ENCODE measurements at places on chromosomes 3 and 15.

GRCh38 chr3:178623666-178624255 is 87.5 kb downstream of the KCNMB2 start:
- H3K27me3 ChIP-seq: no peaks in the 10 kb centered on the region
- DNase-seq: no peak
- H3K4me1 ChIP-seq: no peaks in the 10 kb centered on the region
- H3K27ac ChIP-seq: no peak overlapping the region

DNA sequence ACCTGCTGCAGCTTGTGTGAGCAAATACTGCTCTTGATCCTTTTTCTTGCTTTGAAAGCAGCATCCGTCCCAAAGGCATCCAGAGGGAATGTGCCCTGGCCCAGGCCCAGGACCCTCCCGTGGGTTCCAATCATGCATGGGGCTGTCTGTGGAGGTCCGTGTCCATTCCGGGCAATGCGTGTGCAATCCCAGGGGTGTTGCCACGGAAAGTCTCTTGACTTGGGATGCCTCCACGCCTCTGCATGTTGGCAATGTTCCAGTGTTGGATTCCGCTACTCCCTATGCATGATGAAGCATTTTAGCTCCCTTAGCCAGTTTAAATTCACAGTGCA is 105.7 kb downstream of the SNRPN start:
- H3K27me3 ChIP-seq: no peaks in the 10 kb centered on the region
- DNase-seq: no peak
- no peaks in the 10 kb centered on the region for H3K4me1 ChIP-seq
- peaks cover 100% of the 10 kb centered on the region for H3K36me3 ChIP-seq
- H3K4me3 ChIP-seq: peak overlapping the region; percentile 21

- H3K27ac ChIP-seq: no peak overlapping the region
- DNase-seq: no peak
- no peaks in the 10 kb centered on the region for H3K4me1 ChIP-seq
- no peaks in the 10 kb centered on the region for H3K27me3 ChIP-seq
- no peaks in the 10 kb centered on the region for H3K36me3 ChIP-seq
Measured at GRCh38 chr3:110969229-110970211, 102.1 kb upstream of the NECTIN3 start.

GRCh38 chr15:31887246-31887645 is 143.1 kb upstream of the CHRNA7 start:
- H3K4me3 ChIP-seq: no peak overlapping the region
- H3K27ac ChIP-seq: no peak overlapping the region
- DNase-seq: no peak

GRCh38 chr15:77053709-77054108 is 17.2 kb downstream of the TSPAN3 start:
- no peaks in the 10 kb centered on the region for H3K36me3 ChIP-seq
- H3K4me3 ChIP-seq: no peak overlapping the region
- no peak overlapping the region for H3K27ac ChIP-seq
- H3K4me1 ChIP-seq: no peaks in the 10 kb centered on the region
- DNase-seq: no peak

DNA sequence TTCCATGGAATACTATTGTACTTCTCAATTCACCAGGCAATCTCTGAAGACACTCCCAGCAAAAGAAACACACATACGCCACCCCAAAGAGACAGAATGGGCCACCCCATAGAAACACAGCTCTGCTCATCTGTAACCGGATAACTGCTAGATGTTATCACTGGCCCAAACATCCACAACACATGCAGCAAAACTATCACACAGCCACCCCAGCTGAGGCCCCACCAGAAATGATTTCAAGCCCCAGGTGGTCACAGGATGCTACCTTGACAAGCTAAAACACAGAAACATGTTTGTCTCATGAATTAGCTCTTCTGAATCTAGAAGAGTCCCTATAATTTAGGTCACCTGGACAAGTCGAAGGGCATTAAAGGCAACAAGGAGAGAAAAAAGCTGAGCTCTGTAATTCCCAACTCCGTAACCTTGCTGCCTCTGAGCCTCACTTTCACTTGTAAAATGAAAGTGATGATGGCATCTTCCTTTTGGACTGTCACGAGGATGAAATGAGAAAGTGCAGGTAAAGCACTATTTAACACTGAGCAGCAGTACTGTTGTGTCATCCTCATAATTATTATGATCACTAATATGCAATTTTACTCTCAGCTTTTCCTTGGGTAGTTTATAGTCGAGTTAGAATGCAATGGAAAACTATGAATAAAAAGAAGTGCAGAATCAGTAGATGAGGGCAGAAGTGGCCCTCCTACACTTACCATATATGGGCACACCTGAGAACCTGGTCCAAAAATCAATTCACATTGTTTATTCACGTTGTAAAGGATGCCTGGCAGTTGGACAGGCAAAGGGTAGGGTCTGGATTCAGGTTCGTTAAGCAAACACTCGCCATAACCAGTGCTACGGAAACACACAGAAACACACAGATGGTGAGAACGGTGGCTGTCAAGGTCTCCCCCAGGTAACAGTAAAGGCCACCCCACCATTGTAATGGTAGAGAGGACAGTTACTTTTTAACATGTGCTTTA is 38.6 kb downstream of the ADAMTS9 start:
- no peaks in the 10 kb centered on the region for H3K36me3 ChIP-seq
- H3K4me1 ChIP-seq: no peaks in the 10 kb centered on the region
- no peak for DNase-seq
- H3K4me3 ChIP-seq: no peak overlapping the region

DNA sequence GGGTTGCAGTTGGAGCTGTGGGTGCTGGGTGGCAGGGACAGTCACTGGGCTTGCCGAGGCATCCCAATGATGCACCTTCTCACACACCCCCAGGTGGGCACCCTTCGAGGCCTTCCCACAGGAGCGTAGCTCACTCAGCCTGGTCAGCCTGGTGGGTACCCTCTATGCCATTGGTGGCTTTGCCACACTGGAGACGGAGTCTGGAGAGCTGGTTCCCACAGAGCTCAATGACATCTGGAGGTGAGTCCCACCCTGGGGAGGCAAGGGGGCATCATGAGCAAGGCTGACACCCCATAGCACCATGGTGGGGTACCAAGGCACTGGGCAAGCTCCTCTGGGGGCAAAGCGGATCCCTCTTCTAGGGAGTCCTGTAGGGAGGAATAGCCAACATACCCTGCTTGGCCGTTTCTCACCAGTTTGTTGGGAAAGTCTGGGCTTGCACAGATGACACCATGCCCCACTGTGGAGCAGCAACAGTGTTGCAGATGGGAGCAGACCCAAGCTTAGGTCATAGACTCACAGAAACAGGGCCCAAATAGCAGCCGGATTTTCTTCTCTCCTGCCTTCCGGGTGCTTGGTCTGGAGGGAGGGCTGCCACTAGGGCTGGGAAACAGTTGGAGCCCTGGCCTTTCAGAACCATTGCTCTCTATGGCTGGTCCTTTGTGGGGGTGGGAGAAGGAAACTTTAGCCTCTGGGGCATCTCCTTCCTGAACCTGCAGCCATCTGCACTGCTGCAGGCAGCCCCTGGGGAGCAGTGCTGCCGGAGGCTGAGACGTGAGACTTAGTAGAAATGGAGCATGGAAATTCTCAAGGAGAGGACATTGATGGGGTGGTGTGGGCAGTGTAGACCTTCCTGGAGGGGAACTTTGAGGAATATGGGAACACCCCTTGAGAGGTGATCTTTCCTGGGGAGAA is 5.7 kb downstream of the KLHL40 start:
- no peak overlapping the region for H3K4me3 ChIP-seq
- H3K27ac ChIP-seq: no peak overlapping the region
- DNase-seq: no peak

DNA sequence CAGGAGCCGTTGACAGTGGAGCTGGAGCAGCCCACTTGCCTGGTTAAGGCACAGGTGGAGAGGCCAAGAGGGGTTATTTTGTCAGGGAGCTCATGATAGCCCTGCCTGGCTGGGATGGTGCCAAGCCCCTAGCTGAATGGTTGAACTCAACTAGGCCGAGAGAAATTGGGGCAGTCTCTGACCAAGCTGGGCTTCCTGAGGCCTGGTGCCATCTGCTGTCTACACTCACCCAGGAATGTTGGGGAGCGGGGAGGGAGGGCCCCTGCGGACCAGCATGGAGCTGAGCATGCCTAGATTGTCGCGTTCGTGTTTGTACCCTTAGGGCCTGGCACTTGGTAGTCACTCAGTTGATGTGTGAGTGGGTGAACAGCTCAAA is 1.2 kb downstream of the BRPF1 start:
- no peak for DNase-seq
- peaks cover 13% of the 10 kb centered on the region for H3K4me1 ChIP-seq
- peak overlapping the region; percentile 88 for H3K27ac ChIP-seq
- H3K27me3 ChIP-seq: no peaks in the 10 kb centered on the region

DNA sequence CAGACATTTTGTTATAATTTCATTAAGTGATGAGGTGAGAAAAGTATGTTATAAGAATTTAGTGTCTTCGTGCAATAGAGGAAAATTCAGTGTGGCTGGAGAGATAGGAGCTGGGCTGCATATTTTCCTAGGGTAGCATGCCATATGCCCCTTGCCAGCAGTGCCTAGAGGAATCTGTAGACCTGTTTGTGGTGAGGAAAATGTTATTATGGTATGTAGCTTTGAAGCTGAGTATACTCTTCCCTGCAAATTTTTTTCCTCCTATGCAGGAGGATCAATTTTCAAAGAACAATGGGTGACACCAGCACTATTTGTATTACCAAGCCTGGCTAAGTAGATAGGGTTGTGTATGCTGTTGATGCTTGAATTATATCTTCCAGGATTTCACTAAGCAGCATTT is 200.6 kb downstream of the EDEM1 start:
- no peak overlapping the region for H3K27ac ChIP-seq
- no peaks in the 10 kb centered on the region for H3K4me1 ChIP-seq
- H3K36me3 ChIP-seq: no peaks in the 10 kb centered on the region

GRCh38 chr3:108505811-108506210 is 4.6 kb downstream of the MYH15 start:
- no peak overlapping the region for H3K4me3 ChIP-seq
- H3K27me3 ChIP-seq: no peaks in the 10 kb centered on the region

DNA sequence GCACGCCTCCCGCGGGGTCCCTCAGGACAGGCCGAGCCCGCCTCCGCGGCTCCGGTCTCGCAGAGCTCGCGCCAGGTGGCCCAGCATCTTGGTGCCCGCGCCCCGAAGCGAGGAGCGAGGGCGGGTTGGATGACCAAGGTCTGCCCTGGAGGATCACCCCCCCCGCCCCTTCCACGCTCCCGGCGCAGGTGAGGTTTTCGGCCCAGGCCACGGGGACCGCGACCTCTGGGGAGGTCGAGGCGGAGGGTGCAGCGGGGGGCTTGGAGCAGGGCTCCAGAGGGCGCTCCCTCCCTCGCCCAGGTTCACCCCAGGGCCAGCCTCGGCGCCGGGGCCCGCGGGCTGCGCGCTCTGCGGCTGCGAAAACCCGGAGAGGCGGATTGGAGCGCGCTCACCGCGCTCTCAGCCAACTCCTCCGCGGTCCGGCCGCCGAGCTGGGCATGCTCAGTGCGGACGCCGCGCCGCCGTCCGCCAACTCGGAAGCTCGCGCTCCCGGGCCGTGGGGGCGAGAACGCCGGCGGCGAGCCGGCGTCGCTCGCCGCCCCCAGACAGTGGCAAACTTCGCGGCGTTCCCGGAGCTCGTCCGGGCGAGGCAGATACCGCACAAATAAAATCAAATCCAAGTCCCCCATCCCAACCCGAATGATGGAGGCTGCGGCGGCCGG is at the start of gene MED12L:
Gene MED12L, plus strand, starts transcription at position 438 of the 662 bp plus-strand sequence. CDS start 1,263 bp downstream, outside the sequence.
- H3K4me3 ChIP-seq: peak within 1 kb of the TSS; percentile 58
- no peaks in the 10 kb centered on the region for H3K36me3 ChIP-seq
- no peaks in the 10 kb centered on the region for H3K27me3 ChIP-seq
- H3K27ac ChIP-seq: no peak within 1 kb of the TSS
- H3K4me1 ChIP-seq: no peaks in the 10 kb centered on the region
- DNase-seq: no peak

Data from naive thymus-derived CD4-positive, alpha-beta T cell (primary cell).